Epithelial cell of proximal tubule (primary cell): ENCODE measurements at places on chromosomes 5 and 9.

DNA sequence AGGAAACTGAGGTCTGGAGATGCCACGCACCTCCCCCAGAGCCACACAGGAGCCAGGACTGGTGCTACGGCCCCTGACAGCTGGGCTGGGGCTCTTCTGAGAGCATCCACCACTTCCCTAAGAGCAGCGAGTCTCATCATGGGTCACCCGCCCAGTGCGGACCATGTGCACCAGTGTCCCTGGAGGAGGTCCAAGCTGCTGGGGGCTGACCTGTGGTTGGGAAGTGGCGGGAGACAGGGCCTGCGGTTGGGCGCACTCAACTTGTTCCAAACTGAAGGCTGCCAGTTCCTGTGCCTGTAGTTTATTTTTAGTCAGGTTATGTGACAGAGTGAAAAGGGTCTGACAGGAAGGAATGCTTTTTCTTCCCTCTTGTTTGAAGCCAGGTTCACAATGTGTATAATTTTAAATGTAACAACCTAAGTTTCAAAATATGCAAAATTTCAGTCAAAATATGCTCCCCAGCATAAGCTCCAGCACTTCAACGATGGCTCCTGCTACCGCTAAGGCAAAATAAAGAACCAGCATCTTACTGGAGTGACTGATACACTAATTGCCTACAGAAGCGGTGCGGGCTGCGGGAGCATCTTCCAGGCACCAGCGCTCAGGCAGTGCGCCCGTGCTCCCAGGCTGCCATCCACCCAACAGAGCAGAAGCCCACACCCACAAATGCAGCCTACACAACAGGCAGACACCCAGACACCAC, 14.8 kb downstream of the BARHL1 start:
- DNase-seq: no peak

GRCh38 chr9:137610944-137611343, 5.5 kb downstream of the ARRDC1 start:
- no peak for DNase-seq

GRCh38 chr9:87684627-87685219, 41.2 kb upstream of the CTSL start:
- no peak for DNase-seq

GRCh38 chr5:81486711-81487110, 92.8 kb upstream of the ACOT12 start:
- no peak for DNase-seq

GRCh38 chr5:72324189-72324825, 4.1 kb downstream of the PTCD2 start:
- DNase-seq: no peak
